Osteocyte (in vitro differentiated cells): ENCODE measurements at places on chromosomes 5 and 9.
A peak's percentile ranks its signal among the peaks of the same experiment; 100 is the strongest.

DNA sequence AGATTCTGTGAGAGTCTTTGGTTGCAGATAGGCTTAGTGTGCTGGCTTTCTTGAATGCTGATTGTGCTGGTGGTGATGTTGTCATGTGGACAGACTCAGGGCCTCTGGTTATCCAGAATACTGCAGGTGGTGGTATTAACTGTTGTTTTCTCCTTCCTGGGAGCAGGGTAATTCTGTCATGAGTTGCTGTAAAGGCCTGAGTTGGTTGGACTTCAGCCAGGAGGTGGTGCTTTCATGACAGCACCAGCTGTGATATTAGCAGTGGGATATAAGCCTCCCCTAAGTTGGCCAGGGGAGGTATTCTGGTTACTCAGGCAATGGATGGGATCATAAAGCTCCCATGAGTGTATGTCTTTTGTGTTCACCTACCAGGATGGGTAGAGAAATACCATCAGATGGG, 16.4 kb upstream of the RNF180 start:
- no peak for DNase-seq

DNA sequence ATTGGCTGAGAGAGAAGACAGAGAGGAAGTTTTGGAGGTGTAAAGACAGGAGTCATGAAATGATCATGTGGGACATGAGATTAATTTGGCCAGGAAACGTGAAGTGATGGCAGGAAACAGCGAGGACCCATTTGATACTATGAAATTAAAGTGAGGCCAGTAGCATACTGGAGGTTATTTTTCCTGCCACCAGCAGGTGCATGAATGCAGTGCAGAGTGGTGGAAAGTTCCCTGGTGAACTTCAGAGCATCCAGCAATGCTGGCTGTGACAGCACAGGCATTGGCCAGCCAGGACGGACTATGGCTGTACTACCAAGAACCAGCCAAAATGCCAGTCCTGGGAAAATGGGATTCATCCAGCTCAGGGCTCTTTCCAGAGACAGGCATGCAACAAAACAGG, 152.2 kb downstream of the SYK start:
- DNase-seq: no peak

DNA sequence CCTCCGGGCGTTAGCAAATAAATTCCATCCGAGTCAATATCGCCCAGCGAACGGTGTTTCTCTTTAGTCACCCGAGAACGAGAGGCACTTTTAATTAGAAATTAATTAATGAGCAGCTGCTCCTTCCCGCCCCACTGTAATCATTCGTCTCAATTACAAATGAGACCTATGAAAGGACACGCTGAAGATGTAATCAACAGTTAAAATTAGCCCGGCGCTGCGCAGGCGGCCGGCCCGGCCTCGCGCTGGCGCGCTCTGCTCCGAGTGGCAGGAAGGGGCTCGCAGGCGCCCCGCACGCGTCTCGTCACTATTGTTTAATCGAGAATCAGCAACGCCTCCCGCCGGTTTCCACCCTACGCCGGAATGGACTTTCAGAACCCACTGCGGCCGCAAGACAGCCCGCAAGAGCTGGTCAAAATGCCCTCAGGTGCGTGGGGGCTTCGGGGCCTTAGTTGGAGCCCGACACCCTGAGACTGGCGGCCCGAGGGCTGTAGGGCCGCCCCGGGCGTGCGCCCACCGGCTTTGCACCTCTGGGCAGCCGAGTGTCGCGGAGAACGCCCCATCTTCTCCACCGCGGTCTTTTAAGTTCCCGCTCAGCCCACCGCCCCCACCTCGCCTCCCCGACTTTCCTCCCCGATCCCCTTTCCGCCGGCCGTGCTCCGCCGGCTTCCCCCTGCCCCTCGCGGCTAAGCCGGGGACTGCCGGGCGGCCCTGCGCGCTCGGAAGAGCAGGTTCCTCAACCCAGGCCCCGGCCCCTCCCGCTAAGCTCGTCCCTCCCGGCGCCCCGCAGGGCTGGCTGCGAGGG, 597 bp upstream of the IRX4 start:
- DNase-seq: no peak

- peak; percentile 10 for DNase-seq
Observed at GRCh38 chr9:123281659-123282350, 13.4 kb upstream of the STRBP start.

DNA sequence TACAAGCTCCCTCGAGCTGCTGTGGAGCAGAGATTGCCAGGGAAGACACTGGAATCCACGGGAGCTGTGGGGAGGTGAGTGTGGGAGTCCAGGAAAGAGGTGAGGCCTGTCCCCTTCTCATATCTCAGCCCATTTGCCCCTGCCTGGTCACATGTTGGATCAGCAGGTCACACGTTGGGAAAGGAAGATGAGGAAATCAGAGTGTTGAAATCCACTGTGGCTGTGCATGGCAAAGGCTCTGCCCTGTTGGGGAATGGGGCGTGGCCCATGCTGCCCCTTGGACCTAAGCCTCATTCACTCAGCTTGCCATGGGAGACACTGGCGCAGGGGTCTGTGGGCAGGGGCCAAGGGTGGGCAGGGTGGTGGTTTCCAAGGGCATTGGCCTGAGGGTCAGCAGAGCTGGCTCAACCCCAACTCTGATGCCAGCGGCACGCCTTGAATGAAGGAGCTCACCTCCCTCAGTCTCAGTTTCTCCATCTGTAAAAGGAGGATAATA, 85.4 kb upstream of the CPEB4 start:
- no peak for DNase-seq

DNA sequence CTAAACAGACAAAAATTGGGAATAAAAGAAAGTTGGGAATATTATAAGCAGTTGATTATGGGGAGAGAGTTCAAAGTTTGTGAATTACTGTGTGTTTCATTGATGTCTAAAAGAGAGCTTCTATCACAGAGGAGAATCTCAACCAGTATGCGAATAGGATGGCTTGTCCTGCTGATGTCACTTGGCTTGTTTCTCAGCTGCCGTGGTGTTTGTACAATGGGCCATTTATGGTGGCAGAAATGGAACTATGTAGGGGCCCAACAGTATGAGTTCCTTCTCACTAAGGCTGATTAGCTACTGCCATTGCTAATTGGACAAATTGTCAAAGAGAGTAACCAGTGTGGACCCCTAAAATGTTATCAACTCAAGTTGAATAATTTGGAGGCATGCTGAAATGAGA, 103.9 kb downstream of the ST8SIA4 start:
- no peak for DNase-seq

DNA sequence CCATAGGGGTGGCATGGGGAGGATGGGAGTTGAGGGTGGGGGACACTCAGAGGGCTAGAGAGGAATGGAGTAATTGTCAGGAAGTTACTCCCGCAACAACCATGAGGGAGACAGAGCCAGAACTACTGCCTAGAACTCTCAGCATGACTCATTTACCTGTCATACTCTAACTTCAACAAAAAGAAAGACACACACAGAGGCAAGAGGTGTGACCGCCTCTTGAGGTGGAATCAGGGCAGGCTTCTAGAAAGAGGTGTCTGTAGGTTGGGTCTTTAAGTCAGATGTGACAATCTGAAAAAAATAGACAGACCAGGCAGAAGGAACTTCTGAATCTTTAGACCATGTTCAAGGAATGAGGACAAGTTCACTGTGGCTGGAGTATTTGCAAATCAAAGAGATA, 73.4 kb downstream of the GABBR2 start:
- no peak for DNase-seq

- no peak for DNase-seq
Observed at GRCh38 chr5:34550964-34551363, 105.2 kb upstream of the RAI14 start.

- DNase-seq: no peak
Observed at GRCh38 chr5:145976431-145977155, 40.2 kb downstream of the SH3RF2 start.

- DNase-seq: no peak
Observed at GRCh38 chr9:31119890-31120454, 1264.5 kb upstream of the ACO1 start.

DNA sequence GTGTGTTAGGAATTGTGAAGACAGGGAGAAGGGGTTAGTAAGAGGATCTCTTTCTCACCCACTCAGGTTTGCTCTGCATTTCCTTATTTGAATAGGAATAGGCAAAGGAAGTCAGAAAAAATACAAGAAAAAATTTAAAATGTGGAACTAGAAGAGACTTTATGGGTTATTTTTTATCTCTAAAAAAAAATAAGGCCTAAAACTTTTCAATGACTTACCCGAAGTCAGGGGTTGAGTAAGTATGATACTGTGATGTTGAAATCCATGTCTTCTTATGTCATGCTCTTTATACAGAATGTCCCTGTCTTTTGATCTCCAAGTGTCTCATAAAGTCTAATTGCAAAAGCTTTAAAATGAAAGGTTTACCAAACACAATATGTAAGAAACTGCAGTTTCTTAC, 148.3 kb upstream of the PIK3R1 start:
- DNase-seq: no peak

- DNase-seq: no peak
Observed at GRCh38 chr9:13568841-13569601, 289.5 kb upstream of the MPDZ start.

DNA sequence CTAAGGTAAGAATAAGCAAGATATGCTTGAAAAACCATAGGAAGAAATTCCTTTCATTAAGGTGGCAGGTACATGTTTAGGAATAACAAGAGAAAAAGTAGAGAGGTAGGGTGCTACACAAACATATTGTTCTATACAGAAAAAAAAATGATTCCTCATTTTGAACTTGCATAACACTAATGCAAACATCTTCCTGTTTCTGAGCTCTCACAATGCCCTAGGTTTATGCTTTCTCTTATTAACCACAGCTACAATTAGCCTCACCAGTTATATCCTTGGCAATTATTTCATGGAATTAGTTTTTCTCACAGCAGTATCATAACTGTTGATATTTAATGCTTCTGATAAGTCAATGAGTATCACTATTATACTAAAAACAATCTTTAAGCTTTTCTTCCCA, 20.7 kb downstream of the CEMIP2 start:
- no peak for DNase-seq

- DNase-seq: no peak
Observed at GRCh38 chr5:45862763-45863162, 166.6 kb upstream of the HCN1 start.

DNA sequence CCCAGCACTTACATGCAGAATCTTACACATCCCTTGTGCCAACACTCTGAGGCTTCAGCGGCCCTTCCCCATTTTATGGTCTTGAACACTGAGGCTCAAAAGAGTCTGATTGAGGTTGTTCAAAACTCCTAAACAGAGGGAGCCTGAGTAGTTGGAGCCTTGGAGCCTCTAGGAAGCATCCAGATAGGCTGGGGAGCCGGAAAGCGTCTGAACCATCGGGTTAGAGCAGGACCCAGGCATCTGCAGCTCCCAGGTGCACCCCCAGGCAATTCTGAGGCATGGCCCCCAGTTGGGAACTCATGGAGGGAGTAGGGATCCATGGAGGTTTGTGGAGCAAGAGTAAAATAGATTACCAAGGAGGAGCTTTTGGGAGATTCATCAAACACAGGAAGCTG, 3.8 kb downstream of the OLFML2A start:
- DNase-seq: peak; percentile 77

- DNase-seq: no peak
Observed at GRCh38 chr9:31574006-31574765, 810.3 kb upstream of the ACO1 start.

DNA sequence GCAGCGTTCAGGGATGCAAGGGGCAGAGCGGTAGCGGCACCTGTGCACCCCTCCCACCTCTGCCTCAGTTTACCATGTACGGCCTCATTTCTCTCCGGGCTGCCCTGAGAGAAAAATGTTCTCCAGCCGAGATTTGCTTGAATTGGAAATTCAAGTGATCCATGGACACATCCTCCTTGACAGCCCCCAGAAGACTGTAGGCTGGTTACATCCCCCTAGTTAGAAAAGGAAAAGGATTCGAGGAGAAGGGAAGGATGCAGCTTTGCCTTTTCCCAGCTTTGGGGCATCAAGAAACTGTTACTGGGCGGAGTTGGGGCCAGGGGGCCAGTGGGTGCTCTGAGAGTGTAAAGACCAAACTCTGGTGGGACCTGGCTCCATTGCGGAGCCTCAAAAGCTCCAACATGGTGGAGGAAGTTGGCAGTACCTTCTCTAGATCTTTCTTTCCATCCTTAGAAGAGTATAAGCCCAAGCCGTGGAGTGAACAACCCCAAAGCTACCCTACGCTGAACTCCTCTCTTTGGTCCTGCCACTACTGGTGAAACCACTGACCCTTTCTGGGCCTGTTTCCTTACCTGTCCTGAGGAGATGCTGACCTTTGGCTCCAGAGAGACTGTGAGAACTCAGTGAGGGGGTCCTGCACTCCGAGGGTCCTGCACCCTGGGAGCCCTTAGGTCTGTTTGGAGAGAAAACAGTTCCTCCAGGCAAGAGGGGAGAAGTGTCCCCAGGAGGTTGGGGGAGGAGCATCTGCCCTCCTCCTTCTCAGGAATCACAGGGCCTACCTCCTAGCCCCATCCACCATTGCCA, 1.0 kb upstream of the BARX1 start:
- DNase-seq: no peak

DNA sequence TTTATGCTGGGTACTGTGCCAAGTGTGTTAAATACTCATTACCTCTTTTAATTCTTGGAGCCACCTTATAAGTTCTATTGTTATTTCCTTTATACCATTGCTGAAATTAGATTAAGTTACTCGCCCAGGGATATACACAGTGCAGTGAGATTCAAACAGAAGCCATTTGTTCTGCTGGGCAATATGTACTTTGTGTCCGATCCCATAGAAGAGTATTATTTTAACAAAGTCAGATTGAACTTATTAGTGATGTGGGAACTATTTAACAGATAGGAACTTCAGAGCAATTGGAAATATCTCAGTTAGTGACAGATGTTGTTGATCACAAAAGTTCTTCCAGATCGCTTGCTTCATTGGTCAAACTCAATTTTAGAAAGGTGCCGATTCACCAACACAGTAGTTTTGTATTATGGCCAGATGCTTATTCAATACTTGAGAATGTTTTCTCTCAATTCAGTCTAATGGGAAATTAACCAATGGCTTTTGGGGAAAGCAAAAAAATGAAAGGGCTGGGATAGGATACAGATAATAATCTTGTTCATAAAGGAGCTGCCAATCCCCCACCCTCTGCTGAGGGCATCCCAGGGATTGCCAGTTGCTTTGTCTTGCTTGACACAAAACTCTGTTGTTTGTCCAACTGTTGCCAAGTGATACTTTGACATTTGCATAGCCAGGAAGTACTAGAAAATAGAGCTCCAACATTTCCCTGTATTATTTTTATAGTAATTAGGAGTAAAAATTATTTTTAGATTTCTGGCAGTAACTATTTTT, 94.8 kb upstream of the SEMA6A start:
- no peak for DNase-seq

DNA sequence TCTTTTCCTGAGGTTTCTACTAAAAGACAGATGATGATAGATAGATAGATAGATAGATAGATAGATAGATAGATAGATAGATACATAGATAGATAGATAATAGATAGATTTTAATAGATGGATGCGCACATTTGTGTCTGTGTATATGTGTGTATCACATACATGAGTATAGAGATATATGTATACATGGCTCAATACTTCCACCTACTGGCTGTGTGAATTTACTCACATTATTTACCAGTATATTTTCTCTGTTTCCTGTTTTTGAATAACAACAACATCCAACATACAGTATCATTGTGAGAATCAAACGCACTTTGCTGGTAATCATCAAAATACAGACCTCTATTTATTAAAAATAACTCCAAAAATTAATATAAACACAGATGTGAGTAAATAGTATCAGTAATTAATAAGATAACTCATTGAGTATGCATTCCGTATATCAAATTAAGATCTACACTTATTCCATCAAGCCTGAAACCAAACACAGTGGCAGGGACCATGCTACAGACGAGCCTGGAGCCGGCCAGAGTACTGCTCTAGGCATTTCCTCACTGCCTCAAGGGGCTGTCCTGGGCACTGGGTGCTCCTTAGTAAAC, 338.0 kb downstream of the SEMA5A start:
- DNase-seq: no peak
